Activated CD4-positive, CD25-positive, alpha-beta regulatory T cell treated with anti-CD3 and anti-CD28 coated beads, Interleukin-2, amount 50 U/mL, for 16 hours (primary cell): ENCODE measurements at places on chromosomes 7 and 10.
A peak's percentile ranks its signal among the peaks of the same experiment; 100 is the strongest.

- no peak for DNase-seq
Measured at GRCh38 chr10:42972946-42973345, 103.9 kb upstream of the RET start.

GRCh38 chr7:30472081-30472783, 6.4 kb downstream of the NOD1 start:
- DNase-seq, result no peak

DNA sequence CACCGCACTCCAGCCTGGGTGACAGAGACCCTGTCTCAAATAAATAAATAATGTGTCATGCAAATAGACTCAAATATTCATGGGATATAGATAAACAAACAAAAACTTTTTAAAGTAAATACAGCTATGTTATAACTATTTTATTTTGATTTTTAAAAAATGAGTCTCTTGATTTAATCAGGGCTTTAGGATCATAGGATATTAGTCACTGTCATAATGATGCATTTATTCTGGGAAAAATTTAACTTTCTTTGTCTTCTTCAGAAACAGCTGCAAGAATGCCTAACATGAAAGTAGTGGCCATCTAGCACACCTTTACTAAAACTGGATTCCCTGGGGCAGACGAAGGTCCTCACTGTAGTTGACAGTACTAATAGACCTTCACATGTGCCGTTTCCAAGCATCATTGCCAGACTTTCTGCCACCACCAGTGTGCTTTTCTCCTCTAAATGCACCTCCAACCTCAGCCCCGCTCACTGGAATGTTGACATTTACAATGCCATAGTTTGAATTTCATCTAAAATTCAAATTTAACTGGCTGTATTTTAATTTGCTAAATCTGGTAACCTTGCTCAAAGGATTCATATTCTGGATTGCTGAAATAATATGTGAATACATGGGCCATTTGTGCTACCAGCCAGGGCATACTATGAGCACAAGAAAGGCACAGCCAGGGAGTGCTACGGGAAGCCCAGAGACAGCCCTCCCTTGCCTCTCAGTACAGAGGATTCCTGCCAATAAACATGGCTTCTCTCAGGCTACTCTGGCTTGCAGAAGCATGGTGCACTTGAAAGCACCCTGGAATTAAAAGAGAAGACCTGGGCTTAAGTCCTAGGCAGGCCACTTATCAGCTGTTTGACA, 63.4 kb upstream of the ADO start:
- DNase-seq, result no peak

- no peak for DNase-seq
Measured at GRCh38 chr10:46229144-46229563, 57.6 kb upstream of the ANTXRL start.

DNA sequence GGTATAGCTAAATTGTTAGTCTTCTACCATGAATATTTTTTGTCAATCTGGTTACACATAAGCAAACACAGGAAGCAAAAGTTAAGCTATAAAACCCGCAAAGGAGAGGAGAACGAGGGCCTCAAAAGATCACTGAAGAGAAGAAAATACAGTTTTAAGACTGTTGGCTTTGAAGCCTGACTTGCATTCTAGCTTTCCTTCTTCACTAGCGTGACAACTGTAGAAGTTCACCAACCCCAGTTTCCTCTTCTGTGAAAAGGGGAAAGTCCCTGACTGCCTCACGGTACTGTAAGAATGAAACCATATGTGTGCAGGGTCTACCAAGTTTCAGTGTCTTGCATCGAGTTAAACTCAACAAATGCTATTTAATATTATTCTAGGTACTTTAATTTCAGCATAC, 7.5 kb upstream of the LRRN3 start:
- peak; percentile 44 for DNase-seq

DNA sequence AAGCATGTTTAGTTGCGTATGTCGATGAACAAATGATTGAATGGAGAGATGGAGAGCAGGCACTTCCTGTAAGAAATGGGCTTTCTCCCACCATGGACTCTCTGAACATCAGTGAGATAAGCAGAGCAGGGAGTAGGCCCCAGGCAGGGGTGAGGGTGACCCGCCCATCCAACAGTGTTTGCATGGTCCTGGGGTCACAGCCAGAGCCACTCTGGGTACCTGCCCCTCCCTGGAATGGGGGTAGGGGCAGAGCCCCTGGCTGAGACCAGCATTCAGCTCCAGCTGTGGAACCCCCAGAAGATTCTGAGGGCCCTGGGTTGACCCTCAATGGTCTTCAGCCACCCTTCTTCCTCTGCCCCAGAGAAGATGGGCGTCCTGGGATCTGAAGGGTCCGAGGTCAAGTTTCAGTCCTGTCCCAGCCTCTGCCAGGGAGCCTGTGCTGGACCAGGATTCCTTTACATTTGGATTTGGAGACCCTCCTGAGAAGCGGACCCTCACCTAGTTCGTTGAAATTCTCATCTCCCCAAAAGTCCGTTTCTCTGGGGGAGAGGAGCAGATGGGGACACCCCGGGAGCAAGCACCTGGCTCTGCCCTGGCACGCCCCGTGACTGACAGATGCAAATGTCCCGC, 2.4 kb upstream of the FGF8 start:
- no peak for DNase-seq

- DNase-seq, result no peak
Measured at GRCh38 chr7:94061326-94061725, 57.2 kb upstream of the BET1 start.

DNA sequence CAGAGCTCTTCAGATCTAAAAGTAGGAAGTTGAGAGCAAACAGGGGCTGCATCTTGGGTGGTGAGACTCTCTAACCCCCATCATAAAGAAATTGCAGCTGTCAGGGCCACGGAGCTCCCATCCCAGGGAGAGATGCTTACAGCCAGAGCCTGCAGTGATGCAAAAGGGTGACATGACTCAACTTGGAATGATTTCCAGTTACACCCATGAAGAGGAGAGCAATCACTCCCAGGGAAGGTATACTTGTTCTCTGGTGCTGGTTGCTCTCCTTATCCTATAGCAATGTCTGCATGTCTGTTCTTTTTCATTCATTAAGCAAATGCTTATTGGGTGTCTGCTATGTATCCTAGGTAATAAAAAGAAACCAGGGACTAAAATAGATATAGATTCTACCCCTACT, 228.0 kb downstream of the RAB11FIP2 start:
- DNase-seq, result no peak

GRCh38 chr10:77873536-77874380, 52.8 kb downstream of the DLG5 start:
- DNase-seq, result no peak

- DNase-seq, result no peak
Measured at GRCh38 chr7:41699516-41699915, 3.4 kb downstream of the INHBA start.

- DNase-seq, result no peak
Measured at GRCh38 chr7:22728401-22729029, 1.5 kb downstream of the IL6 start.

DNA sequence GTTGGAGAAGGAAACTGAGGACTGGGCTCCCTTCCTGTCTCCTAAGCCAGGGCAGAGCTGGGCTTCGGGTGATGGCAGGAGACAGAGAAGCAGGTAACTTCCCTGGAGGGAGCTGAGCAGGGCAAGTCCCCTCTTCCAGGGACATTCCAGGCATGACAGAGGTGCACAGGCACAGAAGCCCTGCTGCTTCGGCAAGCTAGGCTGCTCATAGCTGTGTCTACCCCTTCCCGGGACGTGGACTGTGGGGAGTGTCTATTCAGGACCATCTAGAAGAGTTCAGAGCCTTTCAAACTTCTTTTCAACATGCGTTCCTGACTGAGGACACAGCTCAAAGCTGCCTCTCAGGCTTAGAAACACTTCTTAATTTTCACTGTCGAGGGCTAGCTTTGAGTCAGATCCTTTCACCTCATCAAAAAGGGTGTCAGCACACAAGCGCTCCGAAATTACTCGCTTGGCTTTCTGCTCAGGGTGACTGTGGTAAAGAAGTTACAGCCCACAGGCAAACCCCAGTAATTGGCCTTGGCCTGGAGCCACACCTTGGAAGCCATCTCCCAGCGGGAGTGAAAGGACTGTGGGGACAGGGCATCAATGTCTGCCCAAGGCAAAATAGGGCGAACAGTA, 63.7 kb upstream of the STEAP1B start:
- no peak for DNase-seq

GRCh38 chr7:33592718-33593117, 312.6 kb upstream of the BMPER start:
- no peak for DNase-seq

DNA sequence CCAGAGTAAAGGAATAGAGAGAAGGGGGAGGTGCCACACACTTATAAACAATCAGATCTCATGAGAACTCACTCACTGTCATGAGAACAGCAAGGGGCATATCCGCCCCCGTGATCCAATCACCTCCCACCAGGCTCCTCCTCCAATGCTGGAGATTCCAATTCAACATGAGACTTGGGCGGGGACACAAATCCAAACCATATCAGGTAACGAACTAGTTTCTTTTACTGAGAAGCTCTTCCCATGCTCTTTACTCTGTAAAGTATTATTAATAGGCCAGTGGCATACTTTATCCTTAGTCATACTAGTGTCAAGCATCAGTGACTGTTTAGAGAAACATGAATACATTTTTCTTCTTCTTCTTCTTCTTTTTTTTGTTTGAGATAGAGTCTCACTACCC, 39.4 kb upstream of the ZNF488 start:
- no peak for DNase-seq

DNA sequence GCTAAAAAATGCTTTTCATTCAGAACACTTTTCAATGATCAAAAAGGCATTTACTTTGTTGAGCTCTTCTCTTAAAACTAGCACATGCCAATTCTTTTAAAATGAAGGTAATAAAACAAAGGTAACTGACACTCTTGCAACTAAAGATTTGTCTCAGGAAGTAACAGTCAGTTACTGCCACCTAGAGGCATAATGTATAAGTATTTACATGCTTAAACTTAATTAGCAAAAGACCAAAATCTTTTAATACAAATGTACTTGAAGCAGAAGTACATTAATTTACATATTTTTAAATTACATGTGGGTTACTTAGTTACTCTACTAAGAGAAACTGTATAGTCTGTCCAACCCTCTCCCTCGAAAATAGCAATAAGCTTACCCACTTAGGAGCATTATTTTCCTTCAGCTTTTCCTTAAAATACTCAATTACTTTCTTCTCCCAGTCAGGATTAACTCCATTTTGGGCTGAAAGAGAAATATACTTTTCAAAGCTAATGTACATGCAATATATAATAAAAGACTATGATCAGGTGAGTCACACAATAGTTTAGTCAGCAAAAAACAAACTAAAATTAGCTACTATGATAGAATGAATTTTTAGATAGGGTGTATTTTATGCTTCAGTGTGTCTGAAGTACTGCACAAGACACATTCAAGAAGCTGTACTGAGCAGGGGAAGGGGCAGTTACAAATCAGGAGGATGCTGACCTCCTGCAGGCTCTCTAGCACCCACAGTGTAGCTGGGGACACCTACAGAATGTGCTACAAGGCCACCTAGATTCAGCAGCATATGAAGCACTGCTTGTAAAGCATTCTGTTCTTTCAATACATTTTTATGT, 13.0 kb downstream of the MCMBP start:
- DNase-seq, result no peak

DNA sequence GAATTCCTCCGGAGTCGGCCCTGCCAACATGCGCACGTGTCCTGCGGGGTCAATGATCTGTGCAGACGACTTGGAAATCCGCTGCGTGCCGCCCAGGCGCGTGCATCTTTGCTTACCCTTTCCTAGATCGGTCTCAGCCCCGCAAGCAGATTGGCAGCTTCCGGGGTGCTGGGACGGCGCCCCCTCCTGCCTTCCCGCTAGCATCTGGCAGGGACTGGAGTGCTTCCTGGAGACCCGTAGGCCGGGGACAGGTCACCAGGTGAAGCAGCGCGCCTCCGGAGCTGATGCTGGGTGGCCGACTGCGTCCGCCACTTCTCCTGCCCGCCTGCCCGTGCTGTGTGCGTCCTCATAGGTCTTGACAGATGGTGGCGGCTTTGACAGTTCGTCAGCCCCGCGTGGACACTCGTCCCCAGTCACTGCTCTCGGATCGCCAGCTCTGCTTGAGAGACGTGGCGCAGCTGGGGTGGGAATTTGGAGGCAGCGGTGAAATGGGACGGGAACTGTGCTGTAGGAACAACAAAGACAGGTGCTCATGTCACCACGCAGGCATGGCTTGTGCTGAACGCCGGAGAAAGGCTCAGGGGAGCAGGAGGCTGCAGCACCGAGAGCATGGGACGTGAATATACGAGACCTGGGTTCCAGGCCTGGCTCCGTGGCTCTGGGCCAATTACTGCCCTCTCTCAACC, 21.9 kb upstream of the KCNK18 start:
- DNase-seq, result no peak

DNA sequence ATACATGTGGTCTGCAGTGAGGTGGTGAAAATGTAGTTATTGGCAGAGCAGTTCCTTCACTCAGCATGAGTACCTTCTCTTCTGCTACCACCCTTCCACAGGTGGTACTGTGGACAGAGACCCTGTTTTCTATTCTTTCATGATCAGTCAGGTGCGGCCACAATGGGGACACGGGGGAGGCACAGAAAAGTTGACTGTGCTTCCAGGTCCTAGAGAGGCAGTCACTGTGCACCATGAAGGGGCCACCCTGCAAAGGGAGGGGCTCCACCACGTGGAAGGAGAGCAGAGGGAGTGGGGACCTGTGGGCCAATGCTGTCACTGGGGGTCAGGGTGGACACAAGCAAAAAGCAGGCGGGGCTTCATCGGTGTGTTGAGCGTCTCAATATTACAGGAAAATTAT, 3.6 kb upstream of the LANCL2 start:
- DNase-seq, result no peak

DNA sequence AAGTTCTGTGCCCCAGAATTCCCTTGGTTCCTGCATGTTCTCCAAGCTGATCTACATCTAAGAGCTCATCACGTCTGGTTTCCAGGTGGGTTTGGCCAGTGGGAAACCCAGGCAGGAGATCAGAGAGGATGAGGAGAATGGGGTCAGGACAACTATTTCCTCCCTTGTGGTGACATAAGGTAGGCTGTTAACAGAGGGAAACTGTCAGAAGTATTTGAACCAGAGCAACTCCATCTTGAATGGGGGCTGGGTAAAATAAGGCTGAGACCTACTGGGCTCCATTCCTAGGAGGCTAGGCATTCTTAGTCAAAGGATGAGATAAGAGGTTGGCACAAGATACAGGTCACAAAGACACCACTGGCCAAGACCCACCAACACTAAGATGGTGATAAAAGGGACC, 19.1 kb downstream of the GARIN1A start:
- no peak for DNase-seq

GRCh38 chr7:137519181-137519691, 175.7 kb upstream of the PTN start:
- no peak for DNase-seq

DNA sequence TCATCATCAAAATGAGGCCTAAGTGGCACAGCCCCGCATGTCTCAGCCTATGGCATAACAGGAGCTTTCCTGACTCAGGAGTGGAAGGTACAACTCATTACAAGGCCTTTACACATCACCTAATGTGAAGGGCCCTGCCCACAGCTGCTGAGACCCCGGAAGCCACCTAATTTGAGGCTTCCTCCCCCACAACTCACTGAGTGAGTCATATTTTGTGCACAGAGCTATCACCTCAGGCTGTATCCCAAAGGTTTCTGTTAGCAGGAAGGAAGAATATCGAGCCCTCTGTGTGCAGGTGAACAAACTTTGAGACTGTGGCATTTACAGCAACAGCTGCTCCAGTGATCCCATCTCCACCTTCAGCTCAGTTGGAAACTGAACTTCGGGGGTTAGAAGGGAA, 20.6 kb downstream of the HTR5A start:
- no peak for DNase-seq

- no peak for DNase-seq
Measured at GRCh38 chr7:71896535-71896934, 515.6 kb downstream of the CALN1 start.

GRCh38 chr10:71998119-71998839, 34.1 kb downstream of the CHST3 start:
- no peak for DNase-seq
